ENCODE measurements at places on chromosomes 12 and 14. TPM values are rescaled to one million over a fixed set of nuclear protein-coding genes. Genes with fewer than 3 reads are reported as not detected.

The FBRSL1 gene
- 18.5 TPM for total RNA-seq

DNA sequence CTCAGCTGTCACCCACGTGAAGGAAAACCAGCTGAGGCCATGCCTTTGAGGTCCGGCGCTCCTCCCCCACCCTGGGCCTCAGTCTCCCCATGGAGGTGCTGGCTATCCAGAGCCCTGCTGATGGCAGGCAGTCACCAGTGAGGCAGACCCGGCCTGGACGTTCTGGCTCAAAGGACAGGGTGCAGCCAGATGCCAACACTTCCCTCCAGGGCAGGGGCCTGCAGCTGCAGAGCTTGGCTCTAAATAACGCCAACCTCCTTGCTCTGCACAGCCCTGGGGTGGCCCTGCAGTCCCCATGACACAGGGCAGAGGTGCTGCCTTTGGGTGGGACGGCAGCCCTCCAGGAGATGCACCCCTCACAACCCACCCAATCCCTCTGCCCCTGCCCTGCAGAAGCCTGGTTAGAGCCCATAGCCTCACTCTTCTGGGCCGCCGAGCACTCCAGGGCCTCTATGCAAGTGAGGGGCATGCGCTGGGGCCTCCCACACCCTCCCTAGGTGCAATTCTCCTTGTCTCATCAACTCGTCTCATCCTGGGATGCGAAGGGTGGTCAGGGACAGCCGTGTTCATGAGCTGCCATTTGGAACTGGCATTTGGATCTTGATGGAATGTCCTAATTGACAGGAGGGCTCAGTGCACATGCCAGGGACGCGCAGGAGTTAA lies 30.4 kb downstream of the CCDC85C start:
- no peak for DNase-seq

DNA sequence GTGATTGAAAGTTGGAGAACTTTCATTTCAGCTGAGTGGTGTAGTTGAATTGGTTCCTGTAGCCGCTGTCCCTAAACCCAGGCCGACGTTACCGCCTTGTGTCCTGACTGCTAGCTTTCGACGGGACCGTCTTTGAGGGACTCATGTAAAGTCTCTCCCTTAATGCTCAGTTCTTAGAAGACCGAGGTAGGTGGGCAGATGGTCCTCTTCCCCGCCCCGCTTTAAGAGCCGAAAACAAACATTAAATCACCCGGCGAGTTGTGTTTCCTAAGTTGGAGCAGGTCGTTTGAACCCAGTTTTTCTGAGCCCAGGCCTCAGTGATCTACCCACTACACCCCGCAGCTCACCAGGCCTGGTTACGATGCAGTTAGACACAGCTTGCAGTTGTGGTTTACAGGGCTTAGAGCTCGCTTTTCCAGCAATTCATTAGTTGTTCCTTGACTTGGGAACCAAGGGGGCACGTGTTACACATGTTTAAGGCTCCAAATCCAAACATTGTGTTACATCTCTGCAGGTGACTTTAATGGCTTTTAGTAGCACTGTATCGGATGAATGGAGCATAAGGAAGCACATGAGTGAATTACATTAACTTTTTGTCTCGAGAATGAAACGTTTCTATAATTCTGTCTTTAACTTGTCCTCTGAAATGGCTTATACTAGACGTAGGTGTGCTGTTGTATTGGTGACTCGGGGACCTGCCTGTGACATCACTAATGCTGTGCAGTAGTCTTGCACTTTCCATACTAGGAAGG lies 790 bp downstream of the NEDD1 start:
- DNase-seq: peak; percentile 33

The TNS2 gene
- 16.9 TPM for total RNA-seq

The TMPRSS12 gene
- total RNA-seq: not detected

DNA sequence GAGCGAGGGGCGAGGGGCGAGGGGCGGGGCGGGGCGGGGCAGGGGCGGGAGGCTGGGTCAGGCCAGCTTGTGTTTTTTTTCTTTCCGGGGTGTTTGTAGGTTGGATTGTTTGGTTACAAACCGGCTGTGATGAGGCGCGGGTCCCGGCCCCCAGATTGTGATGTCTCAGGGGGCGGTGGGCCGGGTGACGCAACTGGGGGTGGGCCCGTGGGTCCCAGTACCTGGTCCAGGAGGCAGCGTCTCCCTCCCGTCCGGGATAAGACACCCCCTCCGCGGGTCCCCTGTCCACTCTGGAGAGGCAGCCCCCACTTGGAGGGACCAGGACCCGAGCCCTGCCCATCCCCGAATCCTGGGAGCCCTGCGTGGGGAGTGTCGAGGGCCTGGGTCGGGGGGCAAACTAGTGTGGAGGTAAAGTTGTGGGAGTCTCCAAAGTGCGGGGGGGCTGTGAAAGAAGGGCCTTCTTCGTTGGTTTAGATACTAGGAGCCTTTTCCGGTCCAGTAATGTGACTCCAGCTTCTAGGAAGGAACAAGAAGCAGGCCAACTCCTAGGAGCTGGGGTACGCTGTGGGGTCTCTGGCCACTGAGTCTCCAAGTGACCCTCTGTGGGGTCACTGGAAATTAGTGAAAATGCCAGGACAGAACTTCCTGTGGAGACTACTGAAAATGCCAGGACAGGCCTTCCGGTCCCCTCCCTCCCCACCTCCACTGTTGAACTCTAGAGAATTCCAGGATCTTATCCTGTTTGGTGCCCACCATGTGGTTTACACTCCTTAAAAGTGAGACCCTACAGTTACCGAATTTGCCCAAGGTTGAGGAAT lies 579 bp upstream of the CLMN start:
- DNase-seq: no peak

- no peak for DNase-seq
Measured at GRCh38 chr12:113083863-113084435, 27.4 kb downstream of the DTX1 start.

- peak; percentile 63 for DNase-seq
Measured at GRCh38 chr12:115440438-115440837, 756.5 kb upstream of the TBX3 start.

DNA sequence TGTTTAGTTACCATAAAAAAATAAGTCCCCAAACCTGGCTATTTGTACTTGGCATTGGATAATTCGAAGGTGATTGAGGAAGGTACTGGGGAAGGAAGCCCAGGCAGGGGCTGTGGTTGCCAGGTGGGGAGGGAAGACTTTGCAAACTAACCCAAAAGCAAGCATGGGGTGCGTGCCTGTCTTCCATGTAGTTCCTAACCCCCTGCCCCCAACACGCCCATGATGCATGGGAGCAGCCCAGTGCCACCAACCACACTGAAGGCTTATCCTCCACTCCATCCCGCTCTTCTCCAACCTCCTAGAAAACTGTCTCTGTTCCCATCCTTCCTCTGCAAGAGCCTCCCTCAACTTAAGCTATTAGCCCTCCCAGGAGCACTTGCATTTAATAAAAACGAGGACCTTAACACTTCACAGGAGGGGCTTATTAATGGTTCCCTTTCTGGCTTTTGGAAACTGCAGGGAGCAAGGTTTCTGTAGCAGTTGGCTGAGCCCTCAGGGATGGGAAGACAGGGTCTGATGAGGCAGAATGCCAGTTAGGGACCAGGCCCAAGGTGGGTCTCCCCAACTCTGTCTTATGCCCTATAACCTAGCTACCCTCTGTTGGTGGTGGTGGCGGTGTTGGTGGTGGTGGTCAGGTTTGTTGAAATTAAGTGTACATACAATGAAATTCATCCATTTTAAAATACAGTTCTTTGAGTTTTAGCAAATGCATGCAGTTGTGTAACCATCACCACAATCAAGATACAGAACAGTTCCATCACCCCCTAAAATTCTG lies 96.0 kb downstream of the ZFP36L1 start:
- no peak for DNase-seq

- DNase-seq: no peak
Measured at GRCh38 chr14:67734675-67735074, 33.0 kb downstream of the RDH12 start.

The EXOC5 gene
- total RNA-seq: 51.8 TPM

The HECTD4 gene
- total RNA-seq: 27.1 TPM

GRCh38 chr12:26798640-26799039 lies 34.4 kb downstream of the ITPR2 start:
- DNase-seq: no peak

- no peak for DNase-seq
Measured at GRCh38 chr14:72617391-72618031, 276.4 kb downstream of the DPF3 start.

GRCh38 chr12:27186022-27186839 lies 57.9 kb upstream of the STK38L start:
- DNase-seq: no peak

GRCh38 chr12:28032811-28033537 lies 60.4 kb upstream of the PTHLH start:
- DNase-seq: no peak

DNA sequence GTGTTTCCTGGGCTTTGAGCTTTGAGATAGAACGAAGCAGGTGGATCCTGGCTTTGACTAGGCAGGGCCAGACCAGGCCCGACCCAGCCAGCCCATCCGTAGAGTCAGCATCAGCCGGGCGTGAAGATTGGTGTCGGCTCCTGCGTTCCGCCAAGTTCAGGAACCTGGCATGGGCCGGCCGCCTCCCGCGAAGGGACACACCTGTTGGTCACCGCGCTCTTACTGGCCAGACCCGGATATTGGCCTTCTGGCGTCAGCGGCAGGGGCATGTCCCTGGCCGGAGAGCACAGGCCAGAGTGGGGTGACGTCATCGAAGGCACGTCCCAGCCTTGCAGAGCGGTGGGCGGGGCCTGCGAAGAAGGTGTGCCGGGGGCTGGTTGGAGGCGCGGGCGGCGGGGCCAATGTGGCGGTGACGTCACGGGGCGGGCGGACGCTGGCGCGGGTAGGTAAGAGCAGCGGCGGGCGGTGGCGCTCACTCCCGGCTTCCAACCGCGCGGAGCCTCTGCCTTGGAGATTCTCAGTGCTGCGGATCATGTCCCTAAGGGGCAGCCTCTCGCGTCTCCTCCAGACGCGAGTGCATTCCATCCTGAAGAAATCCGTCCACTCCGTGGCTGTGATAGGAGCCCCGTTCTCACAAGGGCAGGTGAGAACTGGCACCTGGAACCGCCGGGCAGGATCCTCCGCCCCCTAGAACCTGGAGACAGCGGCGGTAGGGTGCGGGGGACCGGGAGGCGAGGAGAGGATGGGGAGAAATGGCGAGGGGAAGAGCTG lies at the start of gene ARG2:
Gene ARG2 (plus strand): TSS at position 475 of the 771 bp plus-strand sequence. CDS start 58 bp downstream, at position 533.
- peak; percentile 100 for DNase-seq

The SRGAP1 gene
- 10.8 TPM for total RNA-seq

DNA sequence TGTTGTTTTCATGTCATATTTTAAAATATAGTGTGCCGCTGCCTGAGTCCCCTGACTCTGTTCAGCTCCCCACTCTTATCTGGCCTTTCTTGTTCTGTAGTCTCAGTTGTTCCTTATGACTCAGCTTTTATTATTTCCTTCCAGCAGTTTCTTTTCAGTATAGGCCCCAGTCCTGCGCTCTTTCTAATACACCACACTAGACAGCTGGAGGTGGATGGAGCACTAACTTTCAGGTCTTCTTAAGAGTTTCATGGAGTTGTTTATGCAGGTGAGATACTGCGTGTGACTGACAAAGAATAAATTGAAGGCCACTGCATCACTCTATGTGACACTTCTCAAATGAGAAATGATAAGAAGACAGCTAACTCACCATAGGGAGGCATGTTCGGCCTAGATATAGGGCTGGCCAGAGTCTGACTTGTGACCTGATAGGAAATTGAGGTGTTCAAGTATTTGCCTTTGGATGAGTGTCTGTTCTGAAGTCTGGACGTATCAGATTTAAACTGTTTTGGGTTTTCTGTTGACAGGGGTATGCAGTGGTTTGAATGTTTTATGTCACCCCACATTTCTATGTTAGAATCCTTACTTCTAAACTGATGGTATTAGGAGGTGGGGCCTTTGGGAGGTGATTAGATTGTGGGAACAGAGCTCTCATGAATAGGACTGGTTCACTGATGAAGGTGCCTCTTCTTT lies 60.8 kb upstream of the CLMN start:
- DNase-seq: no peak

GRCh38 chr14:71815110-71815509 lies 117.1 kb upstream of the RGS6 start:
- no peak for DNase-seq

- no peak for DNase-seq
Measured at GRCh38 chr14:79473651-79474050, 737.7 kb downstream of the DIO2 start.

DNA sequence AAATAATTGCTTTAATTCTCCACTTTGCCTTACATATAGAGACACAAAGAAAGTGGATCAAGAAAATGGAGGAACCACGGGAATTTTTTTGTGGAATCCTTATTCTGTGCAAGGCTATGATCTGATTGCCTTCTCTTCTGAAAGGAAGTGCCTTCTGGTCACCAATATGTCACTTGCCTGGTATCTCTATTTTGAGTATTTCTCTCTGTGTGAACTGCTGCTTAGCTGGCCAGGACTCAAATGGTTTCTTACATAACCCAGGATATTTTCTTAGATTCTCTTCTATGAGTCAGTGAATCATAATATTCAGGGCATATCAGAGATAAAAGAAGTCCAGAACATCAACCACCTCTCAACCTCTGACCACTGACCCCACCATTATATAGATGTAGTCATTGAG lies 156.1 kb downstream of the DIO2 start:
- no peak for DNase-seq

DNA sequence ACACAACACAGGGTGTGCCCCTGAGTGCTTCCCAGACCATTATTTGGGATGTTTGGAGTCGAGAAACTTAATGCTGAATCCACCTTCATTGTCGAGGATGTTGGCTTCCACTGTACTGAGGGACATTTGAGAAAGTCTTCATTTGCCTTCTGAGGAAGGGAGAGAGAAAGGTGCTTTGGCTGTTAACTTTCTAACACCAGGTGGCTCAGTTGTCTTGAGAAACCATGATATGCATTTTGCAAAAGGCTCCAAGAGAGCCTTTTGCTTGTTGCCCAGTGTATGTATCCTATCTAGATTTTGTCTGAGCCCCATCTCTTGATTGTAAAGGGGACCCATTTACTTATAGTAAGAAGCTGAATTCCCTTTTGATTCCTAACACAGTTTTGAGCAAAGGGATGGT lies 28.6 kb upstream of the NRXN3 start:
- no peak for DNase-seq

- DNase-seq: no peak
Measured at GRCh38 chr14:70706177-70706576, 64.5 kb downstream of the TTC9 start.

DNA sequence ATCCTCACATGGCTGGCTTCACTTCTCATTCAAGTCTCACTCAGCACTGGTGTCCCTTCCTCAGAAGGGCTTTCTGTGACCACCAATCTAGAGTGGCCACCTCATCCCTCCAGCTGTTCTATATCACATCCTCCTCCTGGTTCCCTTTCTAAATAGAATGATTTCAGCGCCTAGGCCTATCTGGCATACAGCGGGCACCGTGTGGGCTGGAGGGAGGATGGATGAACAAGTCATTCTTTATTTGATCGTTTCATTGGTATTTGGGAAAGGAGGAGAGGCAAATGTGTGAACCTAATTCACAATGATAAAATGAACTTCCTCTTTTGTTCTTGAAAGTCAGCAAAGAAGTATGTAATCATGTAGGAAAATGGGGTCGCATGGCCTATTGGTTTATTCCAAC lies 394.2 kb downstream of the DPF3 start:
- no peak for DNase-seq

The C12orf50 gene
- 0.40 TPM for total RNA-seq

The DYNC1H1 gene
- total RNA-seq: 405 TPM

The PLEKHG7 gene
- total RNA-seq: 0.16 TPM

The LAG3 gene
- 0.52 TPM for total RNA-seq

The KCNMB4 gene
- total RNA-seq: 9.2 TPM

GRCh38 chr12:78483767-78484315 lies 380.7 kb upstream of the SYT1 start:
- no peak for DNase-seq

Data from hepatocyte (in vitro differentiated cells).